ENCODE measurements at places on chromosomes 11 and 22.

DNA sequence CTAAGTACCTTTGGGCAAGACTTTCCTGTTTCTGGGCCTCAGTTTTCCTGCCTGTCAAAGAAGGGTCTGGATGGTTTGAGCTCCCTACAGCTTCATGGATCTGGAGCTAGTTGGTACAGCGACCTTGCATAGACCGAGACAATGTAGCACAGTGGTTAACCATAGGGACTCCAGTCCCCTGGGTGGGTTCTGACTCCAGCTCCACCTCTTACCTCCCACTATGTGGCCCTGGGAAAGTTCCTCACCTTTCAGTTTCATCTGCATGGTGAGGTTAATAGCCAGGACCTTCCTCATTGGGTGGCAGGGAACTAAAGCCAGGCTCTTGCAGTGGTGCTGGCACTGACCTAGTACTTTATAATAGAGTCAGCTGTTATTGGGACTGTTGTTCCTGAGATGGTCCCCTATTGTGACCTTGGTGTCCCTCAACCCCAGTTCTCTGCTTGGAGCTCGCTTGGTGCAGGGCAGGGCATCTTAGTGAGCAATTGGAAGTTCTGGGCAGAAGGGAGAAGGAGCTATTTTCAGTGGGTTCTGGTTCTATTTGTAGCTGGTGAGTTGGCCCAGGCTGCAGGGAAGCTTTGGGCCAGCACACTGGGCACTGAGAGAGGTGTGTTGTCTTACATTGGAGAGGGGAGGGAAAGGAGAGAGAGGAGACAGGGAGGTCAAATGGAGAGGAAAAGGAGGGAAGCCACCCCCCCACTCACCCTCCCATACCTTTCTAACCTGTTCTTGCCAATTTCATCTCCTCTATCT, 10.7 kb upstream of the MTMR3 start:
- DNase-seq = no peak

DNA sequence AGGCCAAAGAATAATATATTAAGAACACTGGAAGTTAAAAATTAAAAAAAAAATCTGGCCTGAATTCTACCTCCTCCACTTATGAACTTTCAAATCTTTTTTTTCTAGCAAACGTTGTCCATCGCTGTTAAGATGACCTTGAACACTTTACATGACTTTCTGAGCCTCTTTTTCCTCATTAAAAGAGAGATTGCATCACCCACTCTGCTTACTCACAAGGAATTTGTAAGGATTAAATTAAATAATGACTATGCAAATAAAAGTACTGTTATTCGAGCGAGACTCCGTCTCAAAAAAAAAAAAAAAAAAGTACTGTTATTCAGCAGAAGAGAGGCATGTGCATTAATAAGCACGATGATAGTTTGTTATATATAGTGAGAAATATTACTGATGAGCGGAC, 285.1 kb upstream of the CCDC90B start:
- DNase-seq = no peak

DNA sequence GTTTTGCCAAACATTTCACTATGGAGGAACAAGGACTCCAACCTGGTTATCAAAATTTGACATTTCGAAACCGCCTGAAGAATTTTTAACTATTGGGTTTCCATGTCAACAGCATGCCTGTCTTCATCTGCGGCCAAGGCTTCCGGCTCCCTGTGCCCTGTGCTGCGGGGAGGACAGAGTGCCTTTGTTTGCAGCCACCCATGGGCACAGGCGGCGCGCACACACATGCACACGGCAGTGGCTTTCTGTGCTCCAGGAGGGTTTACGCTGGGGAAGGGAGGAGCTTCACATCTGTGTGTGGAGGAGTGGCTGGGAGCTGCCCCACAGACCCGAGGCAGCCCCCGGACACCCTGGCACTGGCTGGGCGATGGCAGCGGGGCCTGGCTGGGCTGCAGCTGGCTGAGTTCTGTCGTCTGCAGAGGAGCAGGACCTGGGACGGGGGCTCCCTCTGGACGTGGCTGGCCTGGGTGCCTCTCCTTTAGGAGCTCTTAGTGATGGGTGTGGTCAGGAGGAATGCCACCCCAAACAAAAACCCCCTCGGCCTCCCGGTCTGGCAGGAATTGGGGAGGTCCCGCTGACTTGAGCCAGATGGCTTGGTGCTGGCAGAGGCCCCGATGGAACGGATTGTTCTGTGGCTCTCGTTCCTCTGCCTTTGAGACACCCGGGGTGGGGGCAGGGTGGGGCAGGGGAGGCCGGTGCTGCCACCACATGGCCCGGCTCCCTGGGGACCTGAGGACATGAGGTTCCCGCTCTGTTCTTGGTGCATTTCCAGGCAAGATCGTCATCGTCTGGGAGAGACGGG, 1290.9 kb downstream of the BRD1 start:
- DNase-seq = no peak

DNA sequence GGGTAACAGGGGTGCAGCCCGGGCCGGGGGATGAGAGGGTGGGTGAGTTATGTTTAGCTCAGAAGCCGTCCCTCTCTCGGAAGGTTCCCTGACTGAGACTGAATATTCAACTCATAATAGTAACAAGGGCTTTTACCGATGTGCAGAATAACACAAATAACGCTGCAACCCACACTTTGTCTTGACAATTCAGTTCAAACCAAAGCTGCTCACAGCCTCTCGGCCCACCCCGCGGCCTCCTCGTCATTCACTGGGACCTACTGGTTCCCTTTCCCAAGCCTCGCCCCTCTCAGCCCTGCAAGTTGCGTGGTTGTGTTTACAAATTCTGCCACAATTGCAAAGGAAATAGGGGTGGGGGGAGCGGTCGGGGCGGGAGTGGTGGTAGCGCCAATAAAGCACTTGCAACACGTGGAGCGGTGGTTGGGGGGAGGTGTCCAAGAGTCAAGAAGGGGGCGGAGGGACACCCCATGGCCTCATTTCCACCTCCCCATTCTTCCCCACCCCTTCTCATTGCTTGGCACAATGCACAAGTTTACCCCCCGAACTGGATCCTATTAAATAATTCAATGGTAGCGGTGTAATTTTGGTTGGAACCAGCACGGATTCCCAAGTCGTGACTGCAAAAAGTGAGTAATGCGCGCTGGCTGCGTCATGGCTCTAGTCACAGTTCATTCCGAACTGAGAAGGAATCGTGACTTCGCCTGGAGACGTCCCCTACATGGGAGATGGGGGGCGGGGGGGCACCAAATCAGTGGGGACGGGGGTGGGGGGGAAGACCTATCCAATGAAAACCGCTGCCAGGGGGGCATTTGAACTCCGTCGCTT, 102.0 kb upstream of the HSD17B12 start:
- DNase-seq = no peak

- DNase-seq = no peak
Observed at GRCh38 chr11:83971063-83971462, 684.9 kb upstream of the CCDC90B start.

- no peak for DNase-seq
Observed at GRCh38 chr22:36981247-36981775, 37.9 kb downstream of the TST start.

GRCh38 chr11:62556875-62557631, 10.4 kb upstream of the AHNAK start:
- DNase-seq = no peak

- no peak for DNase-seq
Observed at GRCh38 chr11:71322861-71323582, 70.6 kb upstream of the SHANK2 start.

GRCh38 chr11:92875473-92875872, 94.0 kb upstream of the MTNR1B start:
- no peak for DNase-seq

DNA sequence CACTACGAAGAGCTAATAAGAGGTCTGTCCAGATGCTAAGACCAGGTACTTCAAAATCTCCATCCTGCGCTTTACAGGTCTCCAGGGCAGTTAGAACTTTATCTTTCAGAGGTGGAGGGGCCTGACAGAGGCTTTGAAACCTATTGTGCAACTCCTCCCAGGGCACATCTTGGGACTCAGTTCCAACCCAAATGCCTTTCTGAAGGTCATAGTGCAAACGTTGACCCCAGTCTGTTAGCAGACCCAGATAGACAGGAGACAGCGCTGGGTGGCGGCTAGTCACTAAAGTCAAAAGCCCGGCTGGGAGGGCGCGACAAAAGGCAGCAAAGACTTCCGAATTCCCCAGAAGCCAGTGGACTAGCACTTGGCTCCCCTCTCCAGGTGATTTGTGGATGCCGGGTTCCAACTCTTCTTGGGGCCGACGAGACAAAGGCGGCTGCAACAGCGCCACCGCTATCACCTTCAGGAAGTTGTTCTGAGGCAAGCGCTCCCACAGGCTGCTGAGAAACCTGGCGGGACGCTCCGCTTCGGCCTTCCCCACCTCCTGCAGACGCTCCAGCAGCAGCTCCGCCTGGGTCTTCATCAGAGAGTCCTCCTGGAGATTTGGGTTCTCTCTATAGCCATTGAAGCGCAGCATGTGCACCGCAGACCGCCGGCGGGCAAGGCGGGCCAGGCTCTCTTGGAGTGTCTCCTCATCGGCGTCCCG, 728 bp downstream of the FANCF start:
- DNase-seq = no peak

- no peak for DNase-seq
Observed at GRCh38 chr11:32280339-32280738, 155.0 kb downstream of the WT1 start.

DNA sequence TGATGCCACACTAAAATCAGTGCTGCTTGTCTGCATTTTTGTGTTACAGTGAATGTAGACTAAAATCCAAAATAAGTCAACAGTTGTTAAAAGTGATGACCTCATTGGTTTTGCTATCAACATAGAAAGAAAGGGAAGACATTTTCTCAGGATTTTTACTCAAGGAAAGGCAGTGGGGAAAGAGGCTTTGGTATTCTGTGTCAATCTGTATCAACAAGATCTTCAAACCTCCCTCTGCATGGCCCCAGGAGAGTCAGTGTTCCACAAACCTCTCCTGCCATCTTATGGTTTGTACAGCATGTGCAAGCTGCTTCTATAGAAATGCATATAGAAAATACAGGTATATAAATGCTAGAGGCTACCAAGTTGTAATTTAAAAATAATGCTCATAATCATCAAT, 13.8 kb upstream of the OR51M1 start:
- DNase-seq = no peak

GRCh38 chr22:40487663-40488249, 117.4 kb downstream of the SGSM3 start:
- DNase-seq = no peak

- no peak for DNase-seq
Observed at GRCh38 chr11:46331282-46331984, 15.8 kb upstream of the DGKZ start.

DNA sequence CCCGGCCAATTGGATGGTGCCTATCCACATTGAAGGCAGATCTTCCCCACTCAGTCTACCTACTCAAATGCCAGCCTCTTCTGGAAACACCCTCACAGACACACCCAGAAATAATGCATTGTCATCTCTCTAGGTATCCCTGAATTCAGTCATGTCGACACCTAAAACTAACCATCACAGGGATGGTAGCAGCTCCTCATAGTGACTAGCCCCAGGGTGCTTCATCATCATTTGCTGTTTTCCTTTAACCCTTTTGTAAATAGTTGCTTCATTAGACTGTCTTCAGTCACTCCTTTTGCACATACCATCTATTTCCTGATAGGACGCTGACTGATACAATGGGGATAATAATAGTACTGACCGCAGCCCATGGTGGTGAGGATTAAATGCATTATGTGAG, 18.8 kb upstream of the AMOTL1 start:
- no peak for DNase-seq

- DNase-seq = no peak
Observed at GRCh38 chr22:24109649-24110048, 71.6 kb upstream of the SUSD2 start.

DNA sequence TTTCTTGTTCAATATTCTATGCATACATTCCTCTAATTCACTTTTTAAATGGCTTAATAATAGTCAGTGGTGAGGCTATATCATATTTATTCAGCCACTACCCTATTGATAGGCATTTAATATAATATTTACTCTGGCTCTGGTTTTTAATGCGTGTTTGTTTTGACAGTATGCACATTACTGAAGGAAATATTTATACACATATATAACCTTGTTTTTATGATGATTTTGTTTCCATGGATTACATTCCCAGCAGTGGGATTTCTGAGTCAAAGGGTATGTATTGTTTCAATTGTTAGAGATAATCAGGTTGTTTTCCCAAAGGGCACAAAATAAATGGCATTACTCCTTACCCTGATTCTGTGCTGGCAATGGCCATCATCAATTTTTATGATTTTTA, 105.8 kb downstream of the UVRAG start:
- DNase-seq = no peak

DNA sequence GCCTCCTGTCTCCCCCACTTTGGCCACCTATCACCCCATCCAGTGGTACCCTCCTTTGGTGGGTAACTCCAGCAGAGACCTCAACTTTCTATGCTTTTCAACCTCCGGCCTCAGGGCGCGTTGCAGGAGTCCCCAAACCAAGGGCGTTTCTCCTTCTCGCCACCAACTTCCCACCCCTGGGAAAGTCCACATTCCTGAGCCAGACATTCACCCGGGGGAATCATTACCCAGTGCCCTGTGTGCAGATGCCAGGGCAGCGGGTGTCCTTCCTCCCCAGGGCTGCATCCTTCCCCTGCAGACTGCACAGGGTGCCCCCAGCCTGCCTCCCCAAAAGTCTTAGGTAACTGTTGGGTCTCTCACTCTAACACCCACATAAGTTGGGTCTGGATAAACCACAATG, 26.4 kb downstream of the MYEOV start:
- no peak for DNase-seq

DNA sequence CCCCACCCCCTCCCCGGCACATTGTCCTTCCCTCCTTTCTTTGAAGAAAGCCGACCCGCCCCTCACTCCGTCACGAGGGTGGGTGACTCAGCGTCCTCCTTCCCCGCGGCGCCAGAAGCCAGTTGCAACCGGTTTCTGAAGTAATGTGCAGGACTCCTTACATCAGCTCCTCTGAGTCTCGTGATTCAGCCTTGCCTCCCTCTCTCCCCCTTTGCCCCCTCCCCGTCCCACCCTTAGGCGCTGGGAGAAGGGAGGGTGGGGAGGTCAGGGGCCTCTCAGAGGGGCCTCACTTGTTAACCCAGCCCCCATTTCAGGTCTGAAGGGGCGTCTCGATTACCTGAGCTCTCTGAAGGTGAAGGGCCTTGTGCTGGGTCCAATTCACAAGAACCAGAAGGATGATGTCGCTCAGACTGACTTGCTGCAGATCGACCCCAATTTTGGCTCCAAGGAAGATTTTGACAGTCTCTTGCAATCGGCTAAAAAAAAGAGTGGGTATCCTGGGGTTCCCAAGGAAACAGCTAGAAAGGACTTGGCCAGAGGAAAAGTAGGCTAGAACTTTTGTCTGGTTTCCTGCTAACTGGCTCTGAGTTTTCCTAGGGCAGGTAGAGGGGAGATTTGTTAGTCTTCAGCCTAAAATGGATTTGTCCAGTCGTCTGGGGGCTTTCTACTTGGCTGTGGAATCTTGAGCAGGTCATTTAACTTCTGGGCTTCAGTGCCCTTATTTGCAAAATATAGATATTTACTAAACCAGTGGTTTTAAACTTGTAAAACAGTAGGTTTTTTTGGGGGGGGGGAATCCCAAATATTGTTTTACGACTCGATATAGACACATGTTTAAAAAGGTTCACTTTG, 1.1 kb downstream of the SLC3A2 start:
- DNase-seq = peak; percentile 90

- DNase-seq = no peak
Observed at GRCh38 chr11:128764424-128765095, 70.7 kb downstream of the FLI1 start.
